Activated CD4-positive, alpha-beta memory T cell treated with anti-CD3 and anti-CD28 coated beads, Interleukin-2, amount 10 ng/mL, durations not matched to agents 7 days and 5 days (primary cell): ENCODE measurements at places on chromosomes 7 and 10. TPM values are rescaled to one million over a fixed set of nuclear protein-coding genes. Genes with fewer than 3 reads are reported as not detected.

- H3K4me1 ChIP-seq = peaks cover under 1% of the 10 kb centered on the region
- DNase-seq = no peak
- H3K27me3 ChIP-seq = peaks cover 2% of the 10 kb centered on the region
- no peak overlapping the region for H3K27ac ChIP-seq
Measured at GRCh38 chr7:157606140-157606539, 269.3 kb downstream of the DNAJB6 start.

DNA sequence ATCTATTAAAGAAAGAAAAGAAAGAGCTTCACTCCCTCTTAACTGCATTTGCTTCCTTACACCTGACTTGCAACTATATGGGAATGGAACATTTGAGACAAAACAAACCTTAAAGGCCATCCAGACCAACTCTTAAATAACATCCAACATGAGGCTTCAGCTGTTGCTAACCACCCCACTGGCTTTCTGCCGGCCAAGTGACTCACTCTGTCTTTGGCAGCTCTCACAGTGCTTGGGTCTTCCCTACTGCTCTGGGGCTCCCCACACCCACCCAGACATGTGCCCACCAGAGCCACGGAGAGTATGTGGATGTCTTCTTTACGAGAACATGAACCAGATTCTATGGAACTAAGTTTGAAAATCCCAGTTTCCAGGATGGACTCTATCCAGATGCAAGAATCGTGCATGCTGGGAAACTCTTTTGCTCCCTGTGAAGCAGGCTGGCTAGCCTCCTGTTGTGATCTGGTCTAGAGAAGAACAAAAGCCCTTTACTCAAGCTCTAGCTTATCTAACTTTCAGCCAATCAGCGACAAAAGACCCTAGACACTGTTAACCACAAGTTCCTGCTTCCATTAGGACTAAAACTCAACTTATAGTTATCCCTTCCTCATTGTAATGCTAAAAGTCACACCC lies 245.7 kb downstream of the TCERG1L start:
- DNase-seq = no peak
- no peaks in the 10 kb centered on the region for H3K27me3 ChIP-seq

DNA sequence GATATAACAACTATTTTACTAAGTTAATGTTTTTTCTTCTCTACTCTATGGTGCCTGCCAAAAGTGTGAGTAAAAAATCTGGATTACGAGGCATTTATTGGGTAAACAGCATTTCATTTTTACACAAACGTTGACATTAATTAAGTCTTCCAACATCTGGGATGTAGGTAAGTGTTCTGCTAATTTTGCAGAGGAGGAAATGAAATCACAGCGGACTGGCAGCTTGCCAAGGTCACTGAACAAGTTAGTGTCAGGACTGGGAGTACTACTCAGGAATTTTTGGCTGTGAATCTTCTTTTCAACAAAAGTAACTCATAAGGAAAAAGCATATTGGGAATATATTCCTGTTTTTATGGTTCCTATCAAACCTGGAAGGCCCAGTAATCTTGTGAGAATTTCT lies 612.1 kb upstream of the FZD8 start:
- H3K27me3 ChIP-seq = no peaks in the 10 kb centered on the region
- H3K4me1 ChIP-seq = no peaks in the 10 kb centered on the region
- H3K27ac ChIP-seq = no peak overlapping the region
- H3K36me3 ChIP-seq = no peaks in the 10 kb centered on the region
- H3K4me3 ChIP-seq = no peak overlapping the region

- no peak overlapping the region for H3K4me3 ChIP-seq
- H3K36me3 ChIP-seq = no peaks in the 10 kb centered on the region
- H3K27ac ChIP-seq = no peak overlapping the region
Measured at GRCh38 chr7:90563286-90563685, 32.8 kb upstream of the CDK14 start.

DNA sequence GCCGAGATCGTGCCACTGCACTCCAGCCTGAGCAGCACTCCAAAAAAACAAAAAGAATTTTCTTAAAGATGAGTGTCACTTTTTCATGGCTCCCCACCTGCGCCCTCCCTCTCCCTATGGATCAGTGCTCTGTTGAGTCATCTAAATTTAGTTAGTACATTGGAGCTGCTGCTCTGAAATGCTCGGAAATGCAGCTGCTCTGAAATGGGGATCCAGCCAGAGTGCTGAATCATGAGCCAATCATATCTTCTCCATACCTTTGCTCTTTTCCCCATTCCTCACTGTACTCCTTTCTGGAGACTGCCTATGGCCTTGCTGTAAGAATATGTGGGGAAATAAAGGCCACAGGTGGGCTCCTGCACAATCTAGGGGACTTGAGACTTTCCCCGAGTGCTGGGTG lies 188.8 kb downstream of the ZNF438 start:
- H3K4me3 ChIP-seq = no peak overlapping the region
- no peak for DNase-seq
- no peaks in the 10 kb centered on the region for H3K4me1 ChIP-seq
- H3K27ac ChIP-seq = no peak overlapping the region
- no peaks in the 10 kb centered on the region for H3K36me3 ChIP-seq

DNA sequence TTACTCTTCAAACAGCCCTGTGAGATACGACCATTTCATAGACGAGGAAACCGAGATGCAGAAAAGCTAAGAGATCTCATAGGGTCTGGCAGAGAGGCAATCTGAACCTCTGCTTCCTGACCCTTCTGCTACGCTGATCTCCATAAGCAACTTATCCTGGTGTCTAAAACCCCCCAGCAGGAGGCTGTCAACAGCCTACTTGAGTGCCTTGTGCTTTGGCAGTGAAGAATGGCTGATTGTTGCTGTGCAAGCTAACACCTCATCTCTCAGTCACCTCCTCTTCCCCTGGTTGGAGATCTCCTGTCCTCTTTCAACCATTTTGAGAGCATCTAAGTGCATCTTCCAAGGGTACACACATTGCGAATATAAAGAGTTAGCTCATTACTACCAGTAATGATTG lies 86.2 kb downstream of the AOAH start:
- H3K4me3 ChIP-seq = no peak overlapping the region
- H3K27ac ChIP-seq = no peak overlapping the region
- DNase-seq = no peak
- H3K36me3 ChIP-seq = peaks cover 5% of the 10 kb centered on the region
- no peaks in the 10 kb centered on the region for H3K27me3 ChIP-seq

DNA sequence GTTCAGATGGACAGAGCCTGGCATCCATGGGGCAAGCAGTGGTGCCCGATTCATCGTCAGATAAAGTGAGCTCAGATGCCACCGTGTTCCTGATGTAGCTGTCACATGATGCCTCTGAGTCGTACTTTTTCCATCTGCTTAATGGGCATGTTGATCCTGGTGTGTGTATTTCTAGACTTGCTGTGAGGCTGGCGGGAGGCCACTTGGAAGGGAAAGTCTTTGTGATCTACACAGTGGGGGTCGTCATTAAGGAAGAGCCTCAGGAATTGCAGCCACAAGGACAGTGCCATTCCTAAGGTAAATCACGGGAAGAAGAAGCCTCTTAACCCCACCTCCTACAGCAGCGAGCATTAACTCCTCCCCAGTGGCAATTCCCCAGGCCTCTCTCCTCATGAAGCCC lies 63.0 kb downstream of the RGS10 start:
- no peak for DNase-seq
- no peak overlapping the region for H3K27ac ChIP-seq
- H3K4me3 ChIP-seq = no peak overlapping the region
- H3K27me3 ChIP-seq = peaks cover 10% of the 10 kb centered on the region
- no peaks in the 10 kb centered on the region for H3K36me3 ChIP-seq

DNA sequence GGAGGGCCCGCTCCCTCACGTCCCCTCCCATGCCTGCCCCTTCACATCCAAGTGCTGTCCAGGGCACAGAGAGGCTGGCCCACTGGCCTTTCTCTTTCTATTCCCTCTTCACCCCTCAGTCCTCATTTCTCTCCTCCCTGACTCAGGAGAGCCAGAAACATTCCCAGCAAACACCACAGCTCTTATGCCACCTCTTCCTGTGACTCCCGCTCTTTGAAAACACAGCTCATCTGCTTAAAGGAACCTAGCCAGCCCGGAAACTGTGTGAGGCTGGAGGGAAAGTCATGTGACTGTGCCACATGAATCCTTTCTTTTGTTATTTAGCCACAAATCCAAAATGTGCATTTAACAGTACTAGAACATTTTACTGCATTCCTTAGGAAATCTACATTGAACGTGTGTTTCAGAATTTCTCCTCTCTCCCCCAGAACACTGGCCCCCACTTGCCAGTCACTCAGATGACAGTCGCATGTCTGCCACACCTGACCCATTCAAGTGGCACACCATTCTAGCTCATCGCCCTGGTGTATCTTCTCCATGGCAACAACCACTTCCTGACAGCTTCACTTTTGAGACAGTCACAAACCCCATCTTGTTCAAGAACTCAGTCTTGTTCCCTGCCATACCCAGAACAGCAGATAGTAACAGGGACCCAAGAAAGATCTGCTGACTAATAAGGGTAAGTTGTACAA lies 42.8 kb downstream of the GRB10 start:
- peak overlapping the region; percentile 34 for H3K4me3 ChIP-seq
- DNase-seq = peak; percentile 84
- peaks cover 26% of the 10 kb centered on the region for H3K4me1 ChIP-seq
- H3K36me3 ChIP-seq = peaks cover 3% of the 10 kb centered on the region

The CADPS2 gene
- not detected for total RNA-seq

The PDE6C gene
- total RNA-seq = not detected

The PHYHIPL gene
- not detected for total RNA-seq
